HT-29 (cell line): ENCODE measurements at places on chromosomes 1 and 21. TPM values are rescaled to one million over a fixed set of nuclear protein-coding genes. Genes with fewer than 3 reads are reported as not detected.

DMRTB1 gene
- not detected in 2 replicates for total RNA-seq

KRTAP25-1 gene
- not detected in 2 replicates for total RNA-seq

PPIAL4G gene
- total RNA-seq = not detected in 2 replicates

C1orf94 gene
- not detected in 2 replicates for total RNA-seq

LINGO4 gene
- not detected in 2 replicates for total RNA-seq

C1orf210 gene
- 39.0 and 58.2 TPM in 2 replicates for total RNA-seq

KCNE1 gene
- 0.05 and 0.31 TPM in 2 replicates for total RNA-seq

TRAPPC10 gene
- total RNA-seq = 16.6 and 19.0 TPM in 2 replicates

PDZK1IP1 gene
- 32.9 and 38.0 TPM in 2 replicates for total RNA-seq
